ENCODE measurements at places on chromosomes 7 and 10.

GRCh38 chr10:6563731-6564130 lies 16.3 kb downstream of the PRKCQ start:
- no peak for DNase-seq

- DNase-seq, result no peak
Observed at GRCh38 chr7:116316838-116317628, 106.7 kb downstream of the TES start.

DNA sequence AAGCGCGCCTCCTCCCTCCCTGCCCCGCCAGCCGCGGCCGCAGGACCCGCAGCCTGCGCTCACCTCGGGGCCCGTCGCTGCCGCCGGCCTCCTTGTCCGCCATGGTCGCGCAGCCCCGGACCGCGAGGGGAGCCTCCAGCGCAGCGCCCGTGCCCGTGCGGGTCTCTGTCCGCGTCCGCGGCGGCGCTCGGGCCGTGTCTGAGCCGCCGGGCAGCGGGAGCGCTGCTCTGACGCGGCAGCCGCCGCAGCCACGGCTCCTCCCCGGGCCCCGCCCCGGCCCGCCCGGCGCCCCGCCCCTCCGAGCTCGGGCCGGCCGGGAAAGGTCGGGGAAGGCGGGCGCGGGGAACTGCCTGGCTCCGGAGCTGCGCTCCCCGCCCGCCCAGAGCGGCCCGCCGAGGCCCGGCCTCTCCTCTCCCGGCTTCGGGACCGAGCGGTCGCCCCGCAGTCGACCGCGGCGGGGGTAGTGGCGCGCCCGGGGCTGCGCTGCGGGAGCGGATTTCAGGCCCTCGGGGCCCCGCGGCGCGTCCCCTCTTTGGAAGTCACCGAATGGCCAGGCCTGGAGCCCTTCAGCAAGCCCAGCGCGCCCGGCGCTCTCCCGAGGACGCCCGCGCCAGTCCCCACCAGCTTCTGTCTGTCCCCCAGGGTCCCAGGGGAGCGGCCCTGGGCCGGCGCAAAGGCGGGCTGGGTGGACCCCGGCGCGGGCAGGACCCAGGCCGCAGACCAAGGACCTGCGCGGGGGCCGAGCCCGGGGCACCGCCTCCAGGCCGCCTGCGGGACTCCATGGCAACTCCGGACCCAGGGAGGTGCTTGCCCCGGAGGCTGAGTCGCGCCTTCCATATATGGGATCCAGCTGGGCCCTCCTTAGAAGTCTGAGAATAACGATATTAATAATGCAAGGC lies at the start of gene HSPA12A:
HSPA12A (minus strand) TSS at position 200 of the 899 bp plus-strand sequence; CDS start at position 103, 97 bp downstream.
- DNase-seq, result peak; percentile 62

DNA sequence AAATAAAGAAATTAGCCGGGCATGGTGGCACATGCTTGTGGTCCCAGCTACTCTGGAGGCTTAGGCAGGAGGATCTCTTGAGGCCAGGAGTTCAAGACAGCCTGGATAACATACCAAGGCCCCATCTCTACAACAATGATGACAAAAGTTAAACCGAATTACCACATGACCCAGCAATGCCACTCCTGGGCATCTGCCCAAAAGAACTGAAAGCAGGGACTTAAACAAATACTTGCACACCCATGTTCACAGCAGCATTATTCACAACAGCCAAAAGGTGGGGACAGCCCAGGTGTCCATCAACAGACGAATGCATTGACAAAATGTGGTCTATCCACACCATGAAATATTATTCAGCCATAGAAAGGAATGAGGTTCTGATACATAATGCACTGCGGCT lies 83.9 kb downstream of the HIP1 start:
- DNase-seq, result no peak

- no peak for DNase-seq
Observed at GRCh38 chr7:134589491-134589941, 40.6 kb downstream of the AKR1B15 start.

- no peak for DNase-seq
Observed at GRCh38 chr7:155803418-155804376, 8.6 kb downstream of the SHH start.

DNA sequence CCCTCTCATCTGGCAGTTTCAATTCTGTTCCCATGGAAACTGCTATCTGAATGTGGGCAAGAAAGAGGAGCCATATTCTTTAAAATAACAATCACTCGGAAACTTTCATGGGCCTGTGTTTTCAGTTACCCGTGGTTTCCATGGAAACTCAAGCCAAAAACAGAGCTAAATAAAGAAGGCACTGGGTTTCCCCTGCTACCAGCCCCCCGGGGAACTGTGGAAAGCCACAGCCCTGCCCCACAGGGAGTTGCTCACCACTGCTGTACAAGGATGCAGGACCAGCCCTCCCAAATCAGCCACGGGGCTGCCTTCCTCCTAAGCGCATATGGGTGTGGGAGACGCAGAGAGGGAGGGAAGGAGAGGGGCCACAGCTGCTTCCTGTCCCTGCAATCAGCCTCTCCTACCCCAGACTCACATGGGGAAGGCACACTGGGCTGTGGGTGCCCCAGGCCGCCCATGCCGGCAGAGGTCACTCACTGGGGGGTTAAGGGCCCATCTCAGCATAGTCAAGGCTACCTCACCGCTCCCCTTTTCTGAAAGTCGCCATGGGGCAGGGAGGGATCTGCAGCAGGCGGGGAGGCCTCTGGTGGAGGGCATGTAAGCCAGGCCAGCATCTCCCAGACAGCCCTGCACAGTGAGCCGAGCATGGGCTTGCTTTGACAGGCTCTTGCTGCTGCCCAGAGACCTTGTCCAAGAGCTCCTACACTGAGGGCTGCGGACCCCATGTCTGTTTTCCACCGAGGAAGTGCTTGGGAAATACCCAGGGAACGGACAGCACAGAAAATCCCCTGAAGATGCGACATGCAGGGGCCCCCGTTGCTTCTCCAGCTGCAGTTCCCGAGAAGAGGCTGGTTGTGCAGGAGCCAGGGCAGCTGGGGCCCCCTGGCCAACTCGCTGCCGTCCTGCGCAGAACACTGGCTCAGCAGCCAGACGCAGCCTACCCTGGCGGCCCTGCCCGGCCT lies 157.3 kb upstream of the PPP2R2D start:
- no peak for DNase-seq

DNA sequence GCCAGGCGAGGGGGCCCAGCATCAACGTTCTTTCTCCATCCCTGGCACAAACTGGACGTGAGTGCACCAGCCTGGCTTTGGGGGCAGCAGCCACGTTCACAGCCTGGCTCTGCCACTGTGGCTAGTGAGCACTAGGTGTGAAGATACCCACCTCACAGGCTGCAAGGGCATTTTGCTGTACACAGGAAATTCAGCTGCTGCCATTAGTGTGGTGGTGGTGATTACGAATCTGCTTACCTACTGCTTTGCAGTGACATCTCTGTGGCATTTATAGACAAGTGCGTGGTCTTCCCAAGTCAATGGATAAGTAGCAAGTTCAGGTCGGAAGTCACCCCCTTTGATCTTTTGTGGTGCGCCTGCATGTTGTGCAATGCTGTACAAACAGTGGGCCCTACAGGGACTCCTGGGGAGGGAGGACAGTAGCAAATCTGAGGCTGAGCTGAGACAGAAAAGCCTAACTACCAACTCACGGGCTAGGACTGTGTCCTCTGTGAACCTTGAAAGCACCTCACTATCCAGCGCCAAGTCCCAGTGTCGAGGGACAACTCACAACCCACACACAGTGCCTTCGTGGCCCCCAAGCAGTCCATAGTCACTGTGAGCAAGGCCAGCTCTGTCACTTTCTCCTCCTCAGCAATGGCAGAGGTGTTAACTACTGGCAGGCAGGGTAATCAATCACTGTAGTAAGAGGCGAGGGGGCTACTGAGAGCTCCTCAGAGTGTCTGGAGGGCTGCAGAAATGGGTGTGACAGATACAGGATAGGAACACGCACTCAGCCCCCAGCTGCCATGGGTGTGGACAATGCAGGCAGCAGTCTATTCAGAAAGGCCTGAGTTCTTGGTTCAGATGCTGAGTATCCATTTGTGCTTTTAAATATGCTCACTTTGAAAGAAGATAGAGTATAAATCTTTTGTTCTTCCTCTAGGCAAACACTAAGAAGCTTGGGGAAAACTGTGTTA lies 17.0 kb upstream of the MMP21 start:
- DNase-seq, result no peak

- no peak for DNase-seq
Observed at GRCh38 chr10:113469796-113470195, 83.1 kb upstream of the HABP2 start.

- no peak for DNase-seq
Observed at GRCh38 chr10:132497063-132497680, 40.4 kb upstream of the INPP5A start.

Measured in stimulated activated CD4-positive, alpha-beta T cell treated with anti-CD3 and anti-CD28 coated beads, Interleukin-1b, Interleukin-23, amount 100 ng/mL, for 4 hours (primary cell).